ENCODE measurements at places on chromosomes 6 and 20.

DNA sequence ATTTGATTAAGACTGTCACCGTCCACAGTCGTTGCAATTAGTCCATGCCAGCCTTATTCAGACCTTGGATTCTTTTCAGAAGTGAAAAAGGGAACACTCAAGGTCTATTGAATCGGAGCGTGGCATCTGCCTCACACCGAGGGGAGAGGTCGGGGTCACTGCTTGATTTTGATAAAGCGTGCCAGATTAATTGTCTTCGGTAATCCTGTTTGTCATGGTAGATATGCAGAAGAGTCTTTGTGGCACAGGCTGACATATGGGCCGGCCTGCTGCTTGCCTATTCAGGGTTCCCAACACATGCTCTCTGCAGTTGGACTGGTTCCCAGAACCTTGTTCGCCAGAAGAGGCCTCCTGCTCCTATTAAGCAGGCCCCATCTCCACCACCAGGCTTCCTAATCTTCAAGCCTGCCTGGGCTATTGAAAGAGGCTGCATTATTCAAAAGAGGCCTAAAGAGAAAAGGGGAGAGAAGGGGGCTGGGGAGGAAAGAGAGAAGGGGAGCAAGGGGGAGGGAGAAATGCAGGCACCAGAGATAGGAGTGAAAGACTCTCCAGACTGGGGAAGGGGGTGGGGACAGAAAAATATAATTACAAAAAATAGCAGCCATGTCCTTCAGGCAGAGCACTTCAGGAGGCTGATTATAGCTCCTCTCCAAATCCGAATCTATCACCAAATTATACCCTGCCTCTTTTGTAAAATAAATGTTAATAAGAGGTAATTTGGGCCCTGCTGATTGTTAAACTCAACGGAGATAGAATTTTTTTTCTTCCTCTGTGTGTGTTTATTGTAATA is 611.3 kb downstream of the HDGFL1 start:
- DNase-seq = no peak

GRCh38 chr20:2752567-2753460 is 47.6 kb downstream of the CPXM1 start:
- no peak for DNase-seq

DNA sequence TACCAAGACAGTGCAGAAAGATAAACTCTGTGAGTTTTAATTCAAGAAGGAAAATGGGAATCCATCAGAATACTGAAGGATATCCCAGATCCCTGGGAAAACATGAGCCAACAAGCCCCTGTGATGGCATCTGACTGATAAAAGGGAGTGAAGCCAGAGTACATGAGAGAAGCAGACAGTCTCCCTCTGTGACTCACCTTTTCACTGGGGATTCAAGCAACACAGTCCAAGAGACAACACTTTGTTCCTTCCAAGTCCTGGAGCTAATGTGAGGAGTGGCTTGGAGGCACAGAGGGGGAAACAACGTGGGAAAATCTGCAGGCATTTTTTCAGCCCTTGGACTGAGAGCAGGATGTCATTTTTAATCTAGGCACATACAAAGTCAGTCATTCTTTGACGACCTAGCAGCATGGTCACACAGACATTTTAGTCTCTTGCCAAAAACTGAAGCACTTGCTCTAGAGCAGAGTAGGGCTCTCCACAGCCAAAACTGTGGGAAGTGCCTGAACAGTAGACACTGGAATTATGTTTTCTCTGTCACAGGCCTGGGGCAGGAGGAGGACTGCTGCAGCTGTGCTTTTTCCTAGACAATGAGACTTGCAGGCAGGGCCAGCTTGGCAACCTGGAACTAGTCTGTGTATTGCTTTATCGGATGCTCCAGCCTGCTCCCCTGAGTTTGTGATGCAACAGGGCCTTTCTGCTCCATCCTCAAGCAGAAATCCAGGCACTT is 465.0 kb upstream of the GJE1 start:
- no peak for DNase-seq

GRCh38 chr6:158038291-158039177 is 56.9 kb downstream of the SYNJ2 start:
- no peak for DNase-seq

DNA sequence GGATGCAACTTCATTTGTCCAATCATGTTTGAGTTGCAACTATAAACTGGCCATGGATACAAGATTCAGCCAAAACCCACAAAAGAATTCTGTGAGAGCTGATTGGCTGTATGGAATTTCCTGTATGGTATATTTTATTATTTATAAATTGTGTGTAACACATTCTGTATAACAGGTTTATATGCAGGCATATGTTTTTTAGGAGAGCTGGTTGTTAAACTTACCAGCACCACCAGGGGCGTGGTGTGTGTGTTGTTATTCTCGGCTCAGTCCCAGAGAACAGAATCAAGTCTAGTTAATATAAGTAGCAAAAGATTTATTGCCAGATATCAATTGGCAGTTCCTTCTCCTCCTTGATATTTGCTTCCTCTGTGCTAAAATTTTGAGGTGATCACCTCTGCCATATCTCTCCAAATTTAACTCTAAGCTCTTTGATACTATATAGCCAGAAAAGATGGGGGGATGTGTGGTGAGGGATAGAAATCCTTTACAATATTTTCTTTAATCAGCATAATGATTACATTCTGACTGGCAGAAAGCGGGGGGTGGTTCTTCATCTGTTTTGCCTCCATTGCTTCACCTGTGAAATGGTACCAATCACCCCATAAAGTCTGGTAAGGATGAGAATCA is 22.9 kb downstream of the CNBD2 start:
- DNase-seq = peak; percentile 6

- no peak for DNase-seq
Measured at GRCh38 chr20:17860301-17861197, 108.0 kb downstream of the SNX5 start.

GRCh38 chr6:28683945-28684538 is 158.4 kb downstream of the GPX5 start:
- no peak for DNase-seq

DNA sequence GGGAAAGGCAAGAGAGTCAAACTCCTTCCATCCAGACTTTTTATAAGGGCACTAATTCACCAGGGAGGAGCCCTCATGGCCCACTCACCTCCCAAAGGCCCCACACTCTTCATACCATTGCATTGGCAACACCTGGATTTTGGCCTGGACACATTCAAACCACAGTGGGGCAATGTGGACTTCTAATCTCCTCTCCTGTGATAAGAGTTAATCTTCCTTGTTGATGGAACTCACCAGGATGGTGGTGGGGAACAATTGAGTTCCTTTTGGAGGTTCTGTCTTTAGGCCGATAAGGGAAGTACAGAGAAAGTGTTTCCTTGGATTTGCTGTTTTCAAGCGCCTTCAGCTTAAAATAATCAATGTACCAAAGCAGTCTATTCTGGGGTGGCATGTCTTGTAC is 268.7 kb downstream of the CD83 start:
- no peak for DNase-seq

DNA sequence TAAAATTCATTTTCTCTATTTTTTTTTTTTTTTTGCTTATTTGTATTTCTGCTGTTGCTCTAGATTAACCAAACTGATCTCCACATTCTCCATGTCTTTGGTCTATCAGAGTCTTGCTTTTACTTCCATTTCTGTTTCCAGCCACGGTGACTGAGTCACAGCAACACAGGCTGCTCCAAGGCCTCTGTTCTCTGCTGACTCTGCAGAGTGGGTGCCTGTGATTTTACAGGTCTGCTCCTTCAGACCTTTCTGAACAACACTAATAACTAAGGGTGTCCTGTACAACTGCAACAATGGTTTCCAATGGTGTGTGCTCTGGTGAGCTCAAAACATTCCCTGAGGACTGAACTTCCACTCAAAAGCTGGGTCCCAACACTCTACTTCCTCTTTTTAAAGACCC is 102.3 kb upstream of the BMP2 start:
- no peak for DNase-seq

All from right renal pelvis (tissue), 4 donors.